MCF 10A (cell line): ENCODE measurements at places on chromosomes 4 and X. TPM values are rescaled to one million over a fixed set of nuclear protein-coding genes. Genes with fewer than 3 reads are reported as not detected.

- no peak for DNase-seq
Observed at GRCh38 chr4:146265950-146266490, 51.7 kb downstream of the REELD1 start.

The APBB2 gene
- 159 and 201 TPM in 2 replicates for total RNA-seq

DNA sequence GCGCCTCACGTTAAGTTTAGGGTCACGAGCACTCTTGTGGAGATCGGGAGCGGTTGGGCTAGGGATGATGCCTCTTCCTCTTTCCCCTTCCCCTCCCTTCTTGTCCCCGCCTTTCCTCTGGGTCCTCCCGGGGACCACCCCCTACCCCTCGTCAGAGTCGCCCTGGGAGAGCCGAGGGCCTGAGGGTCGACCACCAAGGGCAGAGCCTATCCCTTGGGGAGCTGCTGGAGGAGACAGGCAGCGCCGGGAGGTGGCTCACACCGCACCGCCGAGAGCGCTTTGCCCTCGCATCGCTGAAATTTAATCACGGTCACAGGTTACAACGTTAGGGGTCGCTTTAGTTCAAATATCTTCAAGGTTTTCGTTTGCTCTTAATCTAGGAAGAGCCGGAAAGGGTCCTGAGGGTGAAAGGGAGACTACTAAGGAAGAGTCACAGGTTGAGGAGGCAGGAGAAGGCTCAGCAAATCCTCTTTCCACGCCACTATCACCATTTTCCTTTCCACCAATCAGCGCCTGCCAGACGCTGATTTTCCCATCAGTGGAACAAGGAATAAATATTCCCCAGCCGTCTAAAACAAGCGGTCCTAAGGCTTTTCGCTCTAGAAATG lies 528 bp upstream of the SNCA start:
- peak; percentile 55 for DNase-seq

The PDLIM5 gene
- 151 and 158 TPM in 2 replicates for total RNA-seq

The PAGE5 gene
- total RNA-seq = not detected in 2 replicates

The GYPA gene
- total RNA-seq = not detected in 2 replicates
